A172 (cell line): ENCODE measurements at places on chromosomes 11 and 22. TPM values are rescaled to one million over a fixed set of nuclear protein-coding genes. Genes with fewer than 3 reads are reported as not detected.

GRCh38 chr11:89436071-89436470, 55.1 kb downstream of the NOX4 start:
- DNase-seq = peak; percentile 0

DNA sequence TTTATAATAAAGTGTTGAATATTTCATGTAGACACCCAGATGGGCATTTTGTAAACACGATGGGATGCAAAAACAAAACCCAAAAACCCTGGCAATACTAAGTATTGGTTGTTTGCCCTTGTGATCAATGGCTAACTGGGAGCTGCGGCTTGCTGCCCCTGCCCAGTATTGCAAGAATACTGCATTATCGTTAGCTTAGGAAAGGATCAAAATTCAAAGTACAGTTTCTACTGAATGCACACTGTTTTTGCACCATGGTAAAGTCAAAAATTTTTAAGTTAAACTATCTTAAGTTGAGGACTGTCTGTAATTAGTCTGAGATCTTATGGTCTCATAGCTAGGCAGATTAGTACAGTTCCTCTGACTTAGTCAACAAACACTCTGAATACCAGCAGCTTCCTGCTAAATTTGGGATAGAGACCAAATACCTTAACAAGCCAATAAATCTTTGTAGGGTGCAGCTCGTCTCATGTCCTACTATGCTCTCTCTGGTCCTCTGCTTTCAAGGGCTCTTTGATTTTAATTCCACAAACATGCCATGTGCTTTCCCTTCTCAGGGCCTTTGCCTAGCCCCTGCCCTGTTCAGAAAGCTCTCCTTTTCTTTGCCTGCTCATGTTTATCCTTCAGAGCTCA, 4.0 kb downstream of the CCDC90B start:
- DNase-seq = no peak

- no peak for DNase-seq
These were observed 5.5 kb upstream of the IGSF22 start for GRCh38 chr11:18731441-18731840.

- no peak for DNase-seq
These were observed 8.9 kb downstream of the KCTD21 start for GRCh38 chr11:78179459-78180071.

DNA sequence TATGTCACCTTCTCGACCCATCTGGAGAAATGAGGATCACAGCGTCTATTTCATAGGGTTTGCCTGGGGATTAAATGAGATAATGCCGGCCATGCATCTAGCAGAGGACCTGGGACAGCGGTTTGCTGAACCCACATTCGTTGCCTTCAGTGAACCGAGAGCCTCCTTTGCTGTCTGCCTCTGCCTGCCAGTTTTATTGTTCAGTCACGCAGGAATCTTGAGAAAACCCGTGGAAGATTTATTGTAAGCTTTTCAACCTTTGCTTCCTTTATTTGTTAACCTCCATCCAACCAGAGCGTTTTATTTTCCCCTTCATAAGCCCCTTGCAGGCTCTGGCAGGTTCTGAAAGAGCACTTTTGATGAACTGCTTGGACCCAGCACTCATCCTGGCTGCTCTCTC, 202.3 kb upstream of the SYN3 start:
- no peak for DNase-seq

DNA sequence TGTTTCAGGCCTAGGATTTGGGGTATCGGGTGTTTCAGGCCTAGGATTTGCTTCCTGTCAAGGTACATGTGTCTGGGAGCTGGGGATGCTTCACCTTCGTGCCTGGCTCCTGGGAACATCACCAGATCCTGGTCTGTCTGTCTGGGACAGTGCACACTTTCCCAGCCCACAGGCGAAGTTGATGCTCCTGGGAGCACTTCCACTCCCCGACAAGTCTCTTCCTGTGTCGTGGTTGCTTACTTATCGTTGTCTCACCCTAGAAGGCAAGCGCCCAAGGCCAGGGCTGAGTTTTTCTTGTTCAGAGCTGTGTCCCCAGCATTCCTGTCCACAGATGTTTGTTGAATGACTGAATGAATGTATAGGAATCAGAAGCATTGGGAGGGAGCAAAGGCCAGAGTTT, 71.5 kb downstream of the LINC01488 start:
- no peak for DNase-seq

DNA sequence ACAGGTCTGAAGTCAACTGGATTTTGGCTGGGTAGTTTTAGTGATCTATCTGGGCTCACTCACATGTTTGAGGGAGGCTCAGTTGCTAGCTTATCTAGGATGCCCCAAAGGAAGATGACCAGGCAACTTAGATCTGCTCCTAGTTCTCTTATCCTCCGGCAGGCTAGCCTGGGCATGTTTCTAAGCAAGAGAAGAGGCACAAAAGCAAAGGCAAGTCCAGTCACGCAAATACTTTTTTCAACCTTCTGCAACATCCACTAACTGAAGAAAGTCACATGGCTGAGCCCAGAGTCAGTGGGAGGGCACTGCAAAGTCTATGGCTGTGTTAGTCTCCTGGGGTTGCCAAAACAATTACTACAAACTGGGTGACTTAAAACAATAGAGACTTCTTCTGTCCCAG, 32.9 kb upstream of the FSHB start:
- DNase-seq = no peak

DNA sequence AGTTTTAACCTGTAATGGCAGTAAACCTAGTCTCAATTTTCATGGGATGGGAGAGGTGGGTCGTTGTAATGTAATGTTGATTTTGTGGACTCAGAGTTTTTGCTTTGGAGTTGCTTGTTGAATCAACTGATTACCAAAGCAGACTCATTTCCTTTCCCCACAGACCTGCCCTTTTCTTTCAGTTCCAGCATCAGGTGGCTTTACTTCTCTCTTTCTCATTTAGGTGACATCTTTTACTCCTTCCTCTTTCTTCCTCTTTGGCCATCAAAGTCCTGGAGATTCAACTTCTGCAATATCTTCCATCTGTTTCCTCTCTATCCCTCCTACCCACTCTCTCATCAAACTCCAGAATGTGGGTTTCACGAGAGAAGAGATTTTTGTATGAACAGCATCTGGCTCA, 313.9 kb downstream of the TMEM135 start:
- DNase-seq = no peak

- DNase-seq = peak; percentile 46
These were observed 99.4 kb upstream of the BLID start for GRCh38 chr11:122215244-122215992.

DNA sequence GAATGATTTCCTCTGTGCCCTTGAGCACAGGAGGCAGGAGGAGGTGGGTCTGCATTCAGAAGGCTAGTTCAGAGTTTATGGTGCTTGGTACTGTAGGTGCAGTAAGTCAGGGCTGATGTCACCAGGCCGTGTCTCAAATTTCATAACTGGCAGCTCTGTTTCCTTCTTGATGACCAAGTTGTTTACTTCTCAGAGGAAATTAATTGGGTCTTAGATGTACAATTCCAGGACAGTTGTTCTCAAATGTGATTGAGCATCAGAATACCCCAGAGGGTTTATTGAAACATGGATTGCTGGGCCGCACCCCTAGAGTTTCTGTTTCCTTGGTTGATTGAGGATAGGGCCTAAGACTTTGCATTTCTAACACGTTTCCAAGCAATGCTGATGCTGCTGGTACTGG, 6.2 kb downstream of the AMOTL1 start:
- DNase-seq = no peak

USH1C gene
- total RNA-seq = not detected in 2 replicates

GAS2L1 gene
- 27.5 and 32.1 TPM in 2 replicates for total RNA-seq

NNMT gene
- total RNA-seq = 109 and 204 TPM in 2 replicates

MFNG gene
- total RNA-seq = 0.86 and 0.95 TPM in 2 replicates

MRGPRX3 gene
- not detected in 2 replicates for total RNA-seq

UBQLNL gene
- not detected in 2 replicates for total RNA-seq
